Aorta (tissue), 5 donors: ENCODE measurements at places on chromosomes 4 and X. TPM values are rescaled to one million over a fixed set of nuclear protein-coding genes. Genes with fewer than 3 reads are reported as not detected.

The LRCH2 gene
- total RNA-seq: 9.5 TPM

The ENPP6 gene
- 0.19 TPM for total RNA-seq

The NHSL2 gene
- total RNA-seq: 50.4 TPM

The IL9R gene
- total RNA-seq: not detected

The VCX2 gene
- total RNA-seq: not detected

The P2RY4 gene
- total RNA-seq: 1.2 TPM

The LANCL3 gene
- total RNA-seq: 0.84 TPM

The TRO gene
- 21.2 TPM for total RNA-seq

The BBS7 gene
- 17.5 TPM for total RNA-seq

The ZBTB49 gene
- 4.9 TPM for total RNA-seq

- peaks cover 3% of the 10 kb centered on the region for H3K36me3 ChIP-seq
- no peaks in the 10 kb centered on the region for H3K27me3 ChIP-seq
- no peak for DNase-seq
- H3K4me3 ChIP-seq: no peak overlapping the region
- H3K4me1 ChIP-seq: peaks cover 9% of the 10 kb centered on the region
These were observed 26.3 kb downstream of the MFAP3L start for GRCh38 chr4:169999923-170000322.

DNA sequence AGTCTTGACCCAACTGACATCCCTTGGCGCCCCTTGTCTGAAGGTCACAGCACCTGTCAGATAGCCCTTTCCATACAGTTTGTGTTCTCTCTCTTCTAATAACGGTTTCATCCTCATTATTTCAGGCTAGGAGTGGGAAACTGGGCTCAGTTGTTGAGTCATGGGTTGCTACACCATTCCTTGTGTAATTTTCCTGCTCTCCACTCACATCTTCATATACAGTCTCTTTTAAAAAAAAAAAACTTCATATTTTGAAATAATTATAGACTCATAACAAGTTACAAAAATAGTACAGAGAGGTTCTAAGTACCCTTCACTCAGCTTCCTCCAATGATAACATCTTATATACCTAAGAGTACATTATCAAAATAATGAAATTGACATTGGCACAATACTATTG is 60.2 kb upstream of the GRPR start:
- H3K27me3 ChIP-seq: no peaks in the 10 kb centered on the region
- DNase-seq: no peak
- no peaks in the 10 kb centered on the region for H3K4me1 ChIP-seq
- no peak overlapping the region for H3K27ac ChIP-seq
- H3K4me3 ChIP-seq: no peak overlapping the region
- H3K36me3 ChIP-seq: no peaks in the 10 kb centered on the region

- H3K27ac ChIP-seq: no peak overlapping the region
- DNase-seq: no peak
- H3K36me3 ChIP-seq: no peaks in the 10 kb centered on the region
- H3K4me3 ChIP-seq: no peak overlapping the region
- H3K4me1 ChIP-seq: no peaks in the 10 kb centered on the region
These were observed 160.1 kb upstream of the FSTL5 start for GRCh38 chr4:162323919-162324318.

DNA sequence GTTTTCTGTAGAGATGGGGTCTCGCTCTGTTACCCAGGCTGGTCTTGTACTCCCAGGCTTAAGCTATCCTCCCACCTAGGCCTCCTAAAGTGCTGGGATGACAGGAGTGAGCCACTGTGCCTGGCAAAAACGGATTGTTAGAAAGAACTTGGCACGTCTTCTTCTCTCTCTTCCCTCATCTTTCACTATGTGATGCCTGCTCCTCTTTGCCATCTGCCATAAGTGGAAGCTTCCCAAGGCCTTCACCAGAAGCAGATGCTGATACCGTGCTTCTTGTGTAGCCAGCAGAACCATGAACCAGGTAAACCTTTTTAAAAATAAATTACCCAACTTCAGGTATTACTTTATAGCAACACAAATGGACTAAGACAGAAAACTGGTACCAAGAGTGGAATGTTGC is 36.9 kb upstream of the HUWE1 start:
- no peaks in the 10 kb centered on the region for H3K27me3 ChIP-seq
- H3K27ac ChIP-seq: no peak overlapping the region
- no peaks in the 10 kb centered on the region for H3K4me1 ChIP-seq
- H3K4me3 ChIP-seq: no peak overlapping the region

DNA sequence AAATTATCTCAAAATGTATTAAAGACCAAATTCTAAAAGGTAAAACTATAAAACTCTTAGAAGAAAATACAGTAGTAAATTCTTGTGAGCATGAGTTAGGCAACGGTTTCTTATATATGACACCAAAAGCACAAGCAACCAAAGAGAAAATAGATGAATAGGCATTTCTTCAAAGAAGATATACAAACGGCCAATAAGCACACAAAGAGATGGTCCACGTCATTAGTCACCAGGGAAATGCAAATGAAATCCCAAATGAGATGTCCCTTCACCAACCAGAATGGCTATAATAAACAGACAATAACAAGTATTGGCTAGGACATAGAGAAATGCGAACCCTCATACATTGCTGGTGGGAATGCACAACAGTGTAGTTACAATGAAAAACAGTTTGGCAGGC is 44.6 kb downstream of the RAB33A start:
- no peak overlapping the region for H3K4me3 ChIP-seq
- H3K27me3 ChIP-seq: no peaks in the 10 kb centered on the region
- no peak for DNase-seq
- no peaks in the 10 kb centered on the region for H3K36me3 ChIP-seq
- no peaks in the 10 kb centered on the region for H3K4me1 ChIP-seq

DNA sequence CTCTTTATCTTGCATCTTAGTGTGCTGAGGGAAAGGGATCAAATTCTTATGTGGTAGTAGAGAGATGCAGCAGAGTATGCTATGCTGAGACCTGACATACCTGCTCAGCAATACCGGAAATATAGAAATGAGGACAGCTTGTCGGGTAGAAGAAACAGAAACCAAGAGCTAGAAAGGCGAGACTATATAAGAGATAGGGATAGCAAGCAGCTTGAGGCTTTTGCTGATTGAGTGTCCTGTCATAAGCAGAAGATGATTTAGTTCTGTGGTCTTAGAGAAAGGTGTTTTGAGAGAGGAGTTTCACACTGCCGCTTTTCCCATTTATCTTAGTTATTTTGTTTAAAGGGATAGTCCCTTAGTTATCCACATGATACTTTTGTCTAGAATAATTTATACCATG is 31.7 kb downstream of the USP9X start:
- no peaks in the 10 kb centered on the region for H3K4me1 ChIP-seq
- no peak for DNase-seq
- no peak overlapping the region for H3K27ac ChIP-seq
- no peak overlapping the region for H3K4me3 ChIP-seq
- no peaks in the 10 kb centered on the region for H3K36me3 ChIP-seq
- H3K27me3 ChIP-seq: no peaks in the 10 kb centered on the region

- H3K36me3 ChIP-seq: no peaks in the 10 kb centered on the region
- DNase-seq: no peak
- no peaks in the 10 kb centered on the region for H3K4me1 ChIP-seq
- H3K27ac ChIP-seq: no peak overlapping the region
- H3K27me3 ChIP-seq: no peaks in the 10 kb centered on the region
- no peak overlapping the region for H3K4me3 ChIP-seq
These were observed 329.4 kb upstream of the PCDH18 start for GRCh38 chr4:137861682-137862081.

- no peak overlapping the region for H3K27ac ChIP-seq
- no peaks in the 10 kb centered on the region for H3K27me3 ChIP-seq
- H3K4me1 ChIP-seq: no peaks in the 10 kb centered on the region
- no peak for DNase-seq
- no peak overlapping the region for H3K4me3 ChIP-seq
- no peaks in the 10 kb centered on the region for H3K36me3 ChIP-seq
These were observed 6.8 kb upstream of the ANOS1 start for GRCh38 chrX:8738588-8739189.

DNA sequence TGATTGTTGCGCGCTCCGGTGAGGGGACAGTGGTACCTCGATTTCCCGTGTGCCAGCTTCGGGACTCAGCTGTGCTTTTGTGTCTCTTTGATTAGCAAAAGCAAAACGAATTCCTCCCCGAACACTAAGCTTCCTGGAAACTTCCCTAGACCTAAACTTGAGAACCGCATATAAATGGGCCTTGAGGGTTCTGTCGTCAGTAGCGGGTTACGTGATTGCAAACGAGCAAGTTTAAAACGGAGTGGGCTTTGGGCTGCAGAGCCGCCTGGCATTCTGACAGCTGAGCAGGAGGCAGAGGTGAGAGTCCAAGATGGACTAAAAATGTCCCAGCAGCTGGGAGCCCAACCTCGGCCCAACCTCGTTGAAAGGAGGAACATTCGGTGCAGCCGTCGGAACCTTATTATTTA is 1.2 kb upstream of the TAPT1 start:
- H3K4me3 ChIP-seq: peak overlapping the region; percentile 97
- H3K27ac ChIP-seq: peak overlapping the region; percentile 98
- peak; percentile 68 for DNase-seq

DNA sequence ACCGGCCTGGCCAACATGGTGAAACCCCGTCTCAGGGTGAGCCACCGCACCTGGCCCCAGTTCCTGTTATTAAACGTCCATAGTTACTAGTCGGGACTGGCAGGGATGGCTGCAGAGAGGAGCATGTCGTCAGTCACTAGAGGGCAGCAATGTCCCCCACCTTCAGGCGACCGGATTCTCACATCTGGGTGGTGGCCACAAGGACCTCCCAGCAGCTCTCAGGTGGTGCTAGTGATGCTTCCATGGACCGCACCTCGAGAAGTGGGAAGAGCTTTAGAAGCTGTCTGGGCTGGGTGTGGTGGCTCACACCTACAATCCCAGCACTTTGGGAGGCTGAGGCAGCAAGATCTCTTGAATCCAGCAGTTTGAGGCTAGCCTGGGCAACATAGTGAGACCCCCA is 13.3 kb upstream of the IL3RA start:
- no peak overlapping the region for H3K4me3 ChIP-seq
- DNase-seq: peak; percentile 82
- H3K27me3 ChIP-seq: no peaks in the 10 kb centered on the region

GRCh38 chr4:186839122-186840037 is 115.7 kb upstream of the FAT1 start:
- peak; percentile 62 for DNase-seq
- peaks cover 1% of the 10 kb centered on the region for H3K4me1 ChIP-seq
- H3K27ac ChIP-seq: no peak overlapping the region

DNA sequence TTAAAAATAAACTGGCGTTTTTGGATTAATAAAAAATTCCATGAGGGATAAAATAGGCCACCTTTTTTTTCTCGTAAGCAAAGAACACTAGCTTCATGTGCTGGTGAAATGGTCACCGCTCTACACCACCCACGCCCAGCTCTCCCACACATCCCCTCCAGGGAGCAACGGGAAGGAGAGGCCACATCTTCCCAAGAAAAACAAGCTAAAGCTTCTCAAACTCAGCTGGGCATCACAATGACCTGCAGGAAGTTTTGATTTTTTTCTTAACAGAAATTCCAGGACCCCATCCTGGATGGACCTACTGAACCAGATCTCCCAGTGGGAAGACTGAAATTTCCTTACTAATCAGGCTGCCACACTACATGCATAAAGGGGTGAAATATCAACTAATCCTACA is 9.8 kb downstream of the TSPAN5 start:
- no peaks in the 10 kb centered on the region for H3K27me3 ChIP-seq
- H3K4me1 ChIP-seq: peaks cover 2% of the 10 kb centered on the region
- H3K27ac ChIP-seq: peak overlapping the region; percentile 48
- no peaks in the 10 kb centered on the region for H3K36me3 ChIP-seq

DNA sequence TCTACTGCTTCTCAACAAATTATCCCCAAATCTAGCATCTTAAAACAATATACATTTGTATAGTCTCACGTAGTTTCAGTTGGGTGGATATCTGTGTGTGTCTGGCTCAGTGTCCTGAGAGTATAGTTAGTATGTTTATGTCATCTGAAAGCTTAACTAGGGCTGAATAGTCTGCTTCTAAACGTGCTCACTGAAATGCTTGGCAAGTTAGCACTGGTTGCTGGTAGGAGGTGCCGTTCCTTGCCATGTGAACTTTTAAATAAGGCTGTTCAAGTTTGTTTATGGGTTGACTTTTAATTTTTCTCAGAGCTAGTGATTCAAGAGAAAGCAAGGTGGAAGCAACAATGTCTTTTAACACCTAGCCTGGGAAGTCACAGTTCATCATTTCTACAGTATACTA is 1673.6 kb downstream of the PCDH7 start:
- H3K4me1 ChIP-seq: no peaks in the 10 kb centered on the region
- no peaks in the 10 kb centered on the region for H3K36me3 ChIP-seq
- DNase-seq: no peak
- no peak overlapping the region for H3K4me3 ChIP-seq

DNA sequence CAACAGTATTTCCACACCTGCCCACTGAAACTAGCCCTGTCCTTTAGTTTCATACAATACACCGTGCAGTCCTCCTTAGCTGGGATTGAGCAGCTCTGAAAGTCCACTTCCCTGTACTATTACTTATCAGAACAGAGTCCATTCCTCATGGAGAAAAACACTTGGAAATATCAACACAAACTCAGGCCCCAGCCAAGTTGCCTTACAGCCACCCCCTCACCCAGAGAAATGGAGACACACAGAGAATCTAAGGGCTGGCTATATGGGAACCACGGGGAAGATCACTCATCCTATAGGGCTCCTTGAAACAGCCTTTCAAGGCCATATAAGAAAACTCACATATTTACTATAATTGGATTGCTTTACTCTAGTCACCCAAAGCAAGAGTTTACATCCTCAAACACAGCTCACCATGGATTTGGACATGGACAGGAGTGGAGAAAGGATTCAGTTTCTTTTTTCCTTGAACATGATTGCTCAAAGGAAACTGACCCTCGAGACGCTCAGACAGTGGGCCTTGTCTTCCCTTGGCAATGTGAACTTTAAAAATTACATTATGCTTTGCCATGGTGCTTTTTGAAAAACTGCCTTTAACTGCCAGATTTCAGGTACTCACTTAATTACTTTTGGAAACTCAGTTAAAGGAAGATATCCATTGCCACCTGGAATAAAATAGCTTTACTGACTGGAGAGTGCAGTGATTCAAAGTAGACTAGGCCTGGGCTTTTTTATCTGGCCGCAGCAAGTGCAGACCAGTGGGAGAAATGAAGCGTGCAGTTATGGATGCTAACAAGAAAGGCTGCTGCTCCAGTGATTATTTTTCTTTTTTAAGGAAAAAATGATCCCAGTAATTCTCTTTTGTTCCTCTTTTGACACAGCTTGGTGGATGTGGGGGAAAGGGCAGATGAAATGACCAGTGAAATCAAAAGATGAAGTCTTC is 1.6 kb downstream of the SCARB2 start:
- peak overlapping the region; percentile 91 for H3K4me3 ChIP-seq
- no peak overlapping the region for H3K27ac ChIP-seq
- peaks cover 4% of the 10 kb centered on the region for H3K4me1 ChIP-seq
- no peaks in the 10 kb centered on the region for H3K36me3 ChIP-seq
- H3K27me3 ChIP-seq: no peaks in the 10 kb centered on the region

GRCh38 chr4:46372878-46373277 is 17.1 kb downstream of the GABRA2 start:
- H3K4me3 ChIP-seq: no peak overlapping the region
- no peaks in the 10 kb centered on the region for H3K4me1 ChIP-seq
- no peak for DNase-seq
- no peaks in the 10 kb centered on the region for H3K36me3 ChIP-seq
- H3K27ac ChIP-seq: no peak overlapping the region
- H3K27me3 ChIP-seq: no peaks in the 10 kb centered on the region

GRCh38 chr4:61996943-61997342 is 796.8 kb downstream of the ADGRL3 start:
- H3K4me3 ChIP-seq: no peak overlapping the region
- DNase-seq: no peak
- no peaks in the 10 kb centered on the region for H3K36me3 ChIP-seq

GRCh38 chrX:16476692-16477091 is 173.3 kb upstream of the S100G start:
- DNase-seq: no peak
- H3K36me3 ChIP-seq: no peaks in the 10 kb centered on the region
- no peaks in the 10 kb centered on the region for H3K27me3 ChIP-seq
- H3K27ac ChIP-seq: no peak overlapping the region
- H3K4me1 ChIP-seq: peaks cover 2% of the 10 kb centered on the region
- H3K4me3 ChIP-seq: no peak overlapping the region
